ENCODE measurements at places on chromosomes 11 and 22.
A peak's percentile ranks its signal among the peaks of the same experiment; 100 is the strongest.

DNA sequence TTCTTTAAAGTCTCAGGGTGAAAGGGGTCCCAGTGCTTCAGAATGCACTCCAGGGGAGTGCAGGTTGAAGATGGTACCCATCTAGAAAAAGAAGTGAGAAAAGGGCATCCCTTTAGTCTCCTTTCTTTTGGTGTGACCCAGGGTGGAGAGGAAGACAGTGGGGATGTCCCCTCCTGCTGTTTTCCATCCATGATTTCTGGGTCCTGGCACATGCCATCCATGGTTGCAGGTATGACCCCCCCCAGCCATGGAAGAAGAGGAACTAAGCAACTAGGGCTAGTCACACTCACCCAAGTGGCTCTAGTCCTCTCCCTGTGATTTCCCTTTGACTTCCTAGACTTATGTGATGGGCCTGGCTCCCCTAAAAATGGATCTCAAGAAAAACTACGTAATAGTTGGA lies 15.9 kb upstream of the EI24 start:
- no peaks in the 10 kb centered on the region for H3K27me3 ChIP-seq
- H3K27ac ChIP-seq = no peak overlapping the region
- DNase-seq = no peak
- no peaks in the 10 kb centered on the region for H3K36me3 ChIP-seq
- H3K4me3 ChIP-seq = no peak overlapping the region
- no peaks in the 10 kb centered on the region for H3K4me1 ChIP-seq

- no peak overlapping the region for H3K27ac ChIP-seq
- DNase-seq = no peak
- no peak overlapping the region for H3K4me3 ChIP-seq
- H3K36me3 ChIP-seq = no peaks in the 10 kb centered on the region
Measured at GRCh38 chr11:86537541-86538222, 134.7 kb downstream of the ME3 start.

GRCh38 chr11:6482441-6482840 lies 1.1 kb downstream of the TIMM10B start:
- no peaks in the 10 kb centered on the region for H3K27me3 ChIP-seq
- H3K27ac ChIP-seq = peak overlapping the region; percentile 91
- H3K36me3 ChIP-seq = peaks cover 80% of the 10 kb centered on the region
- H3K4me1 ChIP-seq = peaks cover 29% of the 10 kb centered on the region
- DNase-seq = no peak
- H3K4me3 ChIP-seq = peak overlapping the region; percentile 70

GRCh38 chr11:102971766-102972165 lies 16.2 kb upstream of the MMP13 start:
- no peak for DNase-seq
- no peaks in the 10 kb centered on the region for H3K4me1 ChIP-seq
- no peak overlapping the region for H3K27ac ChIP-seq
- H3K4me3 ChIP-seq = no peak overlapping the region
- no peaks in the 10 kb centered on the region for H3K36me3 ChIP-seq

- no peaks in the 10 kb centered on the region for H3K4me1 ChIP-seq
- no peaks in the 10 kb centered on the region for H3K27me3 ChIP-seq
- no peak for DNase-seq
- H3K4me3 ChIP-seq = no peak overlapping the region
- H3K27ac ChIP-seq = no peak overlapping the region
- no peaks in the 10 kb centered on the region for H3K36me3 ChIP-seq
Measured at GRCh38 chr11:42770444-42771065, 541.2 kb upstream of the API5 start.

- H3K4me3 ChIP-seq = no peak overlapping the region
- no peaks in the 10 kb centered on the region for H3K36me3 ChIP-seq
- no peak for DNase-seq
- no peak overlapping the region for H3K27ac ChIP-seq
- H3K27me3 ChIP-seq = peaks cover 6% of the 10 kb centered on the region
Measured at GRCh38 chr11:125393331-125393730, 102.7 kb downstream of the FEZ1 start.

GRCh38 chr22:30305519-30305905 lies 16.2 kb upstream of the CASTOR1 start:
- H3K36me3 ChIP-seq = peaks cover 26% of the 10 kb centered on the region
- H3K27ac ChIP-seq = peak overlapping the region; percentile 91
- peaks cover 100% of the 10 kb centered on the region for H3K4me1 ChIP-seq
- no peak for DNase-seq
- peak overlapping the region; percentile 19 for H3K4me3 ChIP-seq

DNA sequence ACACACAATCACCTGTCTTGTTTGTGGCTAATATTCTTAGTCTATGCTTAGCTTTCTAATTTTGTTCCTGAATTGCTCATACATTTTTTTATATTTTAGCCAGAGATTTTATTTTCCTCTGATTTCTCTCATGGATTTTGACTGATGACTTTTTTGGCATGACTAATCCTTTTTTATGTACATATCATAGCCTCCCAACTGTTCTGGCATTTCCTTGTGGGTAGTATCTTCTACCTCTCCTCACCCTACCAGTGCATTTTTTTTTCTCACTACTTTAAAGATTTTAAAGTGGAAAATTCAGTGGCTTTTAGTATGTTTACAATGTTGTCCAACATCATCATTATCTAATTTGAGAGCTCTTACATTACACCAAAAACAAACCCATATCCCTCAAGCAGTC lies 84.4 kb upstream of the TENM4 start:
- no peaks in the 10 kb centered on the region for H3K4me1 ChIP-seq
- no peaks in the 10 kb centered on the region for H3K36me3 ChIP-seq
- no peaks in the 10 kb centered on the region for H3K27me3 ChIP-seq
- no peak for DNase-seq
- no peak overlapping the region for H3K27ac ChIP-seq
- H3K4me3 ChIP-seq = no peak overlapping the region

DNA sequence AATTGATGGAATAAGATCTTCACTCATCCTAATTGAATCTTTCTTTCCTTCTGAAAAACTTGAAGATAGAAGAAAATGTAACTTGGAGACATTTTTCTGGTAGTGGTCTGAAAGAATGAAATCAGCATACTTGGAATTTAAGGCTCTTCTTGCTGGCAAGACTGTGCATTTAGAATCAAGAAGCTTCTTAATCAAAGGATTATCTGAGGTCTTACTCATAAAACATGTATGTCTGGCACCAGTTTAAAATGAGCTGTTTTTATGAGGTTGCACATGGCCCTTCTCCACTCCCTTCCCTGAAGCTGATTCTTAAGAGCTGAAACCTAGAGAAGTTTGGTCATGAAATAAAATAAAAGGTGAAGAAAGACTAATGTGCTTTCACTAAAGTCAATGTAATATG lies 77.3 kb downstream of the ARHGEF12 start:
- DNase-seq = no peak
- H3K27me3 ChIP-seq = no peaks in the 10 kb centered on the region
- H3K4me1 ChIP-seq = peaks cover 4% of the 10 kb centered on the region
- no peak overlapping the region for H3K4me3 ChIP-seq
- H3K27ac ChIP-seq = no peak overlapping the region

GRCh38 chr11:134509381-134510232 lies 97.6 kb upstream of the B3GAT1 start:
- no peaks in the 10 kb centered on the region for H3K4me1 ChIP-seq
- peaks cover 16% of the 10 kb centered on the region for H3K27me3 ChIP-seq
- DNase-seq = peak; percentile 32
- H3K36me3 ChIP-seq = no peaks in the 10 kb centered on the region

DNA sequence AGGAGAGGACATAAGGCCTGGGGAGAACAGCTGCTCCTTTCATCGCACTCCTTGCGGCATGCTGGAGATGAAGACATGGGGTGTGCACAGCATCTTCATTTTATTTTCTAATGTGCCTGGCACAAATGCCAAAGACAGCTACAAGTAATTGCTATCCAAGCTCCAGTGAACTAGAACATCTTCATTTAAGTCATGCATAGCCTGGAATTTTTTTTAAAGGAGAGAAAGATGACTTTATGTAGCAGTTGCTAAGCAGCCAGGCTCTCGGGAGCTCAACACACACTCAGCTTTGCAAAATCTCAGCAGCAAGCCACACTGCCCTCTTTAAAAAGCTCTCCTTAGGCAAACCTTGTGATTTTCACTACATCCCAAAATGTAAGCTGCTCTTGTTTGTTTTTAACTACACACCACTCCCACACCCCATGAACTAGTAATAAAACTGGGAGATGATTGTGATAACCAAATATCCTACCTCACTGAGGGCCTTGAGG lies 164.5 kb upstream of the POU2AF2 start:
- H3K4me1 ChIP-seq = no peaks in the 10 kb centered on the region
- no peak for DNase-seq
- no peaks in the 10 kb centered on the region for H3K27me3 ChIP-seq
- no peak overlapping the region for H3K27ac ChIP-seq
- H3K4me3 ChIP-seq = no peak overlapping the region
- H3K36me3 ChIP-seq = no peaks in the 10 kb centered on the region

- H3K4me3 ChIP-seq = no peak overlapping the region
- no peak overlapping the region for H3K27ac ChIP-seq
- DNase-seq = no peak
- H3K4me1 ChIP-seq = no peaks in the 10 kb centered on the region
- no peaks in the 10 kb centered on the region for H3K27me3 ChIP-seq
Measured at GRCh38 chr11:12057299-12057980, 49.0 kb upstream of the DKK3 start.

DNA sequence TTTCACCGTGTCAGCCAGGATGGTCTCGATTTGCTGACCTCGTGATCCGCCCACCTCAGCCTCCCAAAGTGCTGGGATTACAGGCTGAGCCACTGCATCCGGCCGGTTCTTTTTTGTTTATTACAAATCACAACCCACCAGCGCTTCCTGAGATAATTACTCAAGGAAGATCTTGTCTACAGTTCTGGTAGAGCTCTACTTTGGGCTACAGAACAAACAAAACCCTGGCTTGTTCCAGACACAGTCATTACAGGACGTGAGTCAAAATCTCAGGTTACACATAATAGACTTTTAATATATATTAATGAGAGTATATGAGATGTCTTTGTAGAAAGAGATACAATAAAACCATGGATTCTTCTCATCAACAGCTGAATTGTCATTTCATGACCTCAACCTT lies 42.8 kb upstream of the NUP50 start:
- no peaks in the 10 kb centered on the region for H3K36me3 ChIP-seq
- no peak overlapping the region for H3K27ac ChIP-seq
- DNase-seq = no peak
- H3K4me3 ChIP-seq = no peak overlapping the region
- H3K4me1 ChIP-seq = no peaks in the 10 kb centered on the region
- peaks cover 12% of the 10 kb centered on the region for H3K27me3 ChIP-seq

DNA sequence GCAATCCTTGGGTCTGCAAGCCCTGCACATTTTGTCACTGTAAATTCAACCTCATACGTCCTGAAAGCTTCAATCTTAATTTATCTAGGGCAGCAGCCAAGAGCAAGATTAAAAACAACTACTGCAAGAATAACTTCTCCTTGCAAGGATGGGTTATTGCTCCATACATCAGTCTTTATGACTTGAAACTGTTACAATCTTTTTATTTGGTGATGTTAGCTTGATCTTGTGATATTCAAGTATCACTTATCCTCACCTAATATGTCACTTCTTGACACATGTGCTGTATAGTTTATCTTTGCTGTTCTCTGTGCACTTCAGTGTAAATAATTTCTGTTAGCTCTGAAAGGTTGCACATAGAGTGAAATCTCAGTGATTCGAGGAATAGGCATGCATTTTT lies 14.7 kb upstream of the APLP2 start:
- H3K27ac ChIP-seq = no peak overlapping the region
- no peak for DNase-seq
- H3K27me3 ChIP-seq = no peaks in the 10 kb centered on the region

GRCh38 chr11:128574576-128575011 lies 12.8 kb downstream of the ETS1 start:
- H3K36me3 ChIP-seq = no peaks in the 10 kb centered on the region
- H3K4me3 ChIP-seq = no peak overlapping the region
- H3K27ac ChIP-seq = no peak overlapping the region
- DNase-seq = no peak

DNA sequence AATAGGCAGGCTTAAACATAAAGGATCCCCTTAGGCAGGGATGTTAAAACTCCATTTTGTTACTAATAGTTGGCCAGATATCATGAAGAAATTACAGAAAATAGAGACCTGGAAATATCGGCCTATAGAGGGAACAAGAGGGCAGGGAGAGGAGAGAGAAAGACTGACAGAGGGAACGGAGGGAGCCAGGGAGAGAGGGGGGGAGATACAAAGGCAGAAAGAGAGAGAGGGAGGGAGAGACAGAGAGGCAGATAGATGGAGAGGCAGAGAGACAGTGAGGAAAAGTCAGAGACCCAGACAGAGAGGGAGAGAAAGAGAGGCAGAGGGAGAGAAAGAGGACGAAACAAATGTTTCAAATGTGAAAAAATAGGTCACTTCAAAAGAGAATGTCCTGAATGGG lies 53.5 kb downstream of the ZNF280B start:
- peaks cover 11% of the 10 kb centered on the region for H3K27me3 ChIP-seq
- H3K27ac ChIP-seq = no peak overlapping the region
- H3K36me3 ChIP-seq = no peaks in the 10 kb centered on the region
- no peaks in the 10 kb centered on the region for H3K4me1 ChIP-seq

DNA sequence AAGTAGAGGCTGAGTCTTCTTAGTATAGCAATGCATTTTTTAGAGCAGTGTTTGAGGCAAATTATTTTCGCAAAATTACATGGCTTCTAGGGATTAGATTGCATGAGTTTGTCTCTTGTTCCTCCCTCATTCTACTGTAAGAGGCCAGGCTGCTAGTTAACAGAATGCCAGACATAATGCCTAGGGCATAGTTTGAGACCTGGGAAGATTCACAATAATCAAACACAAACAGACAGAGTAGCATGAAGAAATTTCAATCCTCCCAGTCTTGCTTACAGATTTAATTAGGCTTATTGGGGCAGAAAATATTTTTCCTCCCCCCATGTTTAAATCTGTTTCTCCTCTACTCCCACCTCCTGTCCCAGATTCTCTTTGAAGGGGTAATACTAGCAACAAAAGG lies 48.3 kb downstream of the ARHGEF12 start:
- H3K27ac ChIP-seq = no peak overlapping the region
- no peaks in the 10 kb centered on the region for H3K36me3 ChIP-seq
- DNase-seq = no peak
- H3K4me1 ChIP-seq = peaks cover 32% of the 10 kb centered on the region
- no peak overlapping the region for H3K4me3 ChIP-seq

- H3K27ac ChIP-seq = no peak overlapping the region
- no peak for DNase-seq
- H3K4me3 ChIP-seq = no peak overlapping the region
Measured at GRCh38 chr11:47062736-47063135, 113.9 kb downstream of the ARFGAP2 start.

DNA sequence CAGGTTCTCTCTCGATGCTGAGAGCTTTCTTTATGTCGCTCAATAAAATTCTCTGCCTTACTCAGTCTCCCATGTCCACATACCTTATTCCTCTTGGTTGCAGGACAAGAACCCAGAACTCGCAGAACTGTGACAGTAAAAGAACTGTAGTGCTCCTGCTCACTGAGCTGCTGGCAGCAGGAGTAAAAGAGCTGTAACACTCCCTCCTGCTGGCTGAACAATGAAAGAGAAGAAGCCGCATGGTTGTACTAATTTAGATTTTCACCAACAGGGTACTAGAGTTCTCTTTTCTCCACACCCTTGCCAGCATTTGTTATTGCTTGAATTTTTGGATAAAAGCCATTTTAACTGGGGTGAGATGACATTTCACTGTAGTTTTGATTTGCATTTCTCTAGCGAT lies 433.2 kb downstream of the GUCY1A2 start:
- H3K27ac ChIP-seq = no peak overlapping the region
- H3K4me3 ChIP-seq = no peak overlapping the region
- DNase-seq = no peak
- H3K36me3 ChIP-seq = no peaks in the 10 kb centered on the region
- H3K4me1 ChIP-seq = no peaks in the 10 kb centered on the region
